ENCODE measurements at places on chromosomes 16 and 17. TPM values are rescaled to one million over a fixed set of nuclear protein-coding genes. Genes with fewer than 3 reads are reported as not detected.

- DNase-seq, result no peak
These were observed 13.0 kb downstream of the EFCAB5 start for GRCh38 chr17:29954405-29954804.

DNA sequence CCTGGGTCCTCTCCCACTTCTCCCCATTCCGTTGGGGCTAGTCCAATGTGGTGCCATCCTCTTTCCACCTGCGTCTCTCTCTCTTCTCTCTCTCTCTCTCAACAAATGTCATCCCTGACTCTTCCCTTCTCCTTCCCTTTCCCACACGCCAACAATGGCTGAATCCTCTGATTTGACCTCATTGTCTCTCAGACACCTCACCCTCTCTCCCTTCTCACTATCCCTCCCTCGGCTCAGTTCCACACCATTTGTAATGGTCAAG is 628 bp upstream of the ZNF18 start:
- no peak for DNase-seq

DNA sequence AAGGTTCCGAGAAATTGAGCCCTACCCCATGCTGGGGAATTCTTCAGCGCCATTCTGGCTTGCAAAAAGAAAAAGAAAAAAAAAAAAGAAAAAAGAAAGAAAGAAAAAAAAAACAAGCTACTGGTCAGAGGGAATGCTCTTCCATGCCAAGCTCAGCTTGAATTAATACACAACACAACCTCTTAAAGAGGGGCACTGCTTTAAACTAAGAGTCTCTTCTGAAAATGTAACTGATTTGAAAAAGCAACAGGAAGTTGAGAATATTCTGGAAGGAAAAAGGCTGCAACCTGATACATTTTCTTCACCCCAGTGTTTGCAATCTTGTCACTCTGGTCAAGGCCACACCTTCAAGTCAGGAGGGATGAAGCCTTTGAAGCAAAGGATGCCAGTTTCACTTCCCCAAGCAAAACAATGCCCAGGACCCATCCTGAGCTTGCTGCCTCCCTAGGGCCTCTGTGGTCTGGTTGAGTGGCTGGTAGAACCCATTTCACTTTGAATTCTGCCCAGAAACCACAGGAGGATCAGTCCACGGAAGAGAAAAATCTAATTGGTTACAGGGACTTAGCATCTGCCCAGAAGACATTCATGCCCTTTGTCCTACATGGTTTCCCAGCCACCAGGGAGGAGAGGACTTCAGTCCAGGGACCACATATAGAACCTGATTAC is 389.7 kb downstream of the SOX9 start:
- no peak for DNase-seq

DNA sequence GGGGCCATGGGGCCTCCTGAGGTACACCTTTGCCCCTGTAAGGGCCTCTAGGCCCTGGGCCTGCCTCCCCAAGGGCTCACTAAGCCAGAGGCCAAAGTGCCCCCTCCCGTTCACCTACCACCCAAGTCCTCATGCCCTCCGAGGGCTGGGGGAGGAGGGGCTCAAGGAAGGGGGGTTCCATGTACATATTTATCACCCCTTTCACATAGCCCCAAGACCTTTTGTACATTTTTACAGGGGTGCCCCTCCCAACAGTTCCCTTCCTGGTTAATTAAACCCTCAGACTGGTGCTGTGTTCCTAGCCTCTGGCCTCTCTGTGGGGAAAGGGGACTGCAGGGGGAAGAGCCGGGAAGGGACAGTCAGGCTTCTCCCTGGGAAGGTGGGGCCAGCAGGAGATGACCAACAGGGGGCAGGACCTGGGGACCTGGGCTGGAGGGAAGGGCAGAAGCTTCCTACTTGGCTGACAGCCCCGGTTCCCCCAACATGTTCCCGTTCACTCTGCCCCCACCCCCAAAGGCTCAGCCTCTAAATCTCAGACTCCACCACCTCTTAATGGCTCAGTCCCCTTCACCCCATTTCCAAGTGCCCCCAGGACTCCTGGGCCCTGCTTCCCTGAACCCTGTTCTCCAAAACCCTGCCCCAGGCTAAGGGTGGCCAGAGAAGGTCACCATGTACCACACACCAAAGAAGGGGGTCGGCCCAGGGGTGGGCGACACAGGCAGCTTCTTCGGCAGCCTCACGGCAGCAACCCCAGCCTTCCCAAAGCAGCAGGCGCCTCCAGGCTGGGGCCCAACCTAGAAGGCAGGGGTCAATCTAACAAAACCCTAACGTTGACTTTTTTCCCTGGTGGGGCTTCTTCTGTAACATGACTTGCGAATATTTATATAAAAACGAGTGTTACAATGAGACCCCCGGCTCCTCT is 11.9 kb downstream of the FBRS start:
- no peak for DNase-seq

DNA sequence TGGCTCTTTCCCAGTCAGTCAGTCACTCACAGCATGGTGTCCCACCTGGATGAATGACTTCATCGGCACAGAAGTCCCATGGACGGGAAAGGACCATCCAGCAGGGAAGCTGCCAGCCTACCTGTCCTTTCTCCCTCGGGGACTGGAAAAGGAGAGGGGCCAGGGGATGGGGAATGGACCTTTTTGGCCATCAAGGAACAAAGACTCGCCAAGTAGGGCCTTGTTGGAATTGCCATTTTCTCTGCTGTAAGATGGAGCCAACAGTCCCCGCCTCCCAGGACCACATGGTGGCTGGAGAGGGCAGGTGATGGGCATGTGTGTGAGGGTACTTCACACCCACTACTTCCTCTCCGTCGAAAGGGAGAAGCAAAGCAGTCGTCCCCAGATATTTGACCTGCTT is 67.8 kb upstream of the LHX1 start:
- DNase-seq, result no peak

DNA sequence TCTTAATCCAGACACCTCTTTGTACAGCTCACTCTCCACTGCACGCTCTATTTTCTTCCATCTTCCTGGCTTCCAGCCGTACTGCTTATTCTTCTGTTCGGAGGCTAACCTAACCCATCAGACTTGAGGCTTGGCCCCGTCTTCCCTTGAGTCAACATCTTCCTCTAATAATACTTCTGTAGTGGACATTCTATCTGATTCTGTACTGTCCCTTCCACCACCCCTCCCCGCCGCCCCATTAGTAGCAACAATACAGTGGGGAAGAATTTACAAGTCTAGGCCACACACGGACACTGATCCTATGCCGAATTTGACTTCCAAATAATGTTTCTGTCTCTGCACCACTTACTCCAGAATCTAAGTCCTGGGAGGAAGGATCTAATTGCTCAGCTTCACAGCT is 86.0 kb upstream of the TNRC6A start:
- DNase-seq, result no peak

The METTL22 gene
- 59.1 TPM for total RNA-seq

The KRTAP1-5 gene
- not detected for total RNA-seq

Data from fibroblast of the aortic adventitia (primary cell).